CD4-positive, alpha-beta T cell (primary cell): ENCODE measurements at places on chromosomes 3 and 15. TPM values are rescaled to one million over a fixed set of nuclear protein-coding genes. Genes with fewer than 3 reads are reported as not detected.

GRCh38 chr3:144501467-144501866, 529.8 kb downstream of the DIPK2A start:
- H3K36me3 ChIP-seq = no peaks in the 10 kb centered on the region
- no peak overlapping the region for H3K4me3 ChIP-seq
- H3K4me1 ChIP-seq = no peaks in the 10 kb centered on the region

GRCh38 chr15:68792901-68793766, 27.6 kb downstream of the ANP32A start:
- H3K4me1 ChIP-seq = peaks cover 97% of the 10 kb centered on the region
- H3K27me3 ChIP-seq = no peaks in the 10 kb centered on the region
- H3K36me3 ChIP-seq = peaks cover 15% of the 10 kb centered on the region
- H3K4me3 ChIP-seq = no peak overlapping the region

SNTN gene
- not detected for total RNA-seq

DNA sequence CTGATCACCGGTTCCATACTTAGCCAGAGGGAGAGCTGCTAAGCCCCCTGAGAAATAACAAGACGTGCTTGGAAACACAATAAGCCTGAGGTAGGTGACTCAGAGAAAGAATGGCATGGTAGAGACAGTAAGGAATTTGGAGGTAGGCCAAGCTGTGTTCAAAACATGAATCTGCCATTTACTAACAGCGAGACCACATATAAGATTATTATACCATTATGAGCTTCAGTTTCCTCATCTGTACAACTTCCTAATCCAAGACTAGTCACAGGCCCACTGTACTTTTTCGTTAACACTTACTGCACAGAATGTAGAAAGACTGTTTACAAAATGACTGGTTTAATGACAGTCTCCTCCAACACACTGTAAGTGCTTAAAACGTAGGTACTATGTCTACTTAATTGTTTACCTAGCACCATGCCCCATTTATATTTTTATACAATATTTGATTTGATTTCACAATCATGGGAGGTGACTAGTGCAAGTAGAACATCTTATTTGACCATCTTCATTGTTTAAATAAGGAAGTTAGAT, 25.7 kb downstream of the ATOSA start:
- H3K27ac ChIP-seq = no peak overlapping the region
- no peak for DNase-seq
- H3K27me3 ChIP-seq = no peaks in the 10 kb centered on the region
- H3K4me3 ChIP-seq = no peak overlapping the region
- H3K4me1 ChIP-seq = no peaks in the 10 kb centered on the region

DNA sequence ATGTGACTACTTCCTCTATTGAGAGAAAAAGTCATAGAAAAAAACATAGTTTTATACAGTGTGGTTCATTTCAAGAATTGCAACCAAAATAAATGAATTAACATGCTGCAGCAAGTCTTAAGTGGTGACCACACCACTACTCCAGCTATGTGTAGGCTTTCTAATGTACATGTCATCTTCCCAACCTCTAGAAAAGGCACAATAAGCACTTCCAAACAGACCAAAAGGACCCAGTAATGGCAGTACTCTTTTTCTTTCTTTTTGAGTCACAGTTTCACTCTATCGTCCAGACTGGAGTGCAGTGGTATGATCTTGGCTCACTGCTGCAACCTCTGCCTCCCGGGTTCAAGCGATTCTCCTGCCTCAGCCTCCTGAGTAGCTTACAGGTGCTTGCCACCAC, 219.3 kb upstream of the KBTBD8 start:
- DNase-seq = no peak
- no peak overlapping the region for H3K4me3 ChIP-seq
- H3K36me3 ChIP-seq = no peaks in the 10 kb centered on the region
- H3K27ac ChIP-seq = no peak overlapping the region

CGNL1 gene
- not detected for total RNA-seq

DNA sequence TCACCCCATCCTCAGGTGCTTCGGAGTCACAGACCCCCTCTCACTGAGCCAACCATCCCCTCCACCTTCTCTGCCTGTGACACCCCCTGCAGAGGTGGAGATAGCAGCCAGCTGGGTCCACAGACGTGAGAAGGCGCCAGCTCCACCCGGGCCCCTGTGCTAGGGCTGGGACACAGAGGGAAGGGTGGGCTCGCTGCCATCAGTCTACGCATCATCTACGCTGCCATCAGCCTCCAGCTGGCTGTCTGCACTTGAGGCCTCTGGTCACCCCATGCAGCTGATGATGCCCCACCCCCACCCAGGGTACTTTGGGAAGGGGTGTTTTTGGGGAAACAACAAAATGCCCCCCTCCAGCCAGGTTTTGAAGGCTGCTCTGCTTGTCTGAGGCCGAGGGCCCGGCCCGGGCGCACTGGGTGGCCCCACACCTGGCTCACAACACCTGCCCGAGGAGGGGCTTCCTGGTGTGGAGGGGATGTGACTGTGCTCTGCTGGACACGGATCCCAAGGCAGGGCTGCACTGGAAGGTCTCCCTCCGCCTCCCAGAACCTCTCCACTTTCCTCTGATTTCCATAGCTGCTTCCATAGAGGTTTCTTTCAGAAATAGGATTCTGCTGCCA, 163.4 kb upstream of the IQSEC1 start:
- DNase-seq = no peak
- H3K27ac ChIP-seq = no peak overlapping the region
- H3K27me3 ChIP-seq = no peaks in the 10 kb centered on the region
- H3K36me3 ChIP-seq = no peaks in the 10 kb centered on the region

GRCh38 chr3:170267793-170268192, 45.6 kb downstream of the PRKCI start:
- peaks cover 29% of the 10 kb centered on the region for H3K36me3 ChIP-seq
- DNase-seq = no peak
- H3K4me1 ChIP-seq = no peaks in the 10 kb centered on the region

- H3K27me3 ChIP-seq = peaks cover 10% of the 10 kb centered on the region
Observed at GRCh38 chr3:139328356-139328755, 15.5 kb upstream of the MRPS22 start.

DNA sequence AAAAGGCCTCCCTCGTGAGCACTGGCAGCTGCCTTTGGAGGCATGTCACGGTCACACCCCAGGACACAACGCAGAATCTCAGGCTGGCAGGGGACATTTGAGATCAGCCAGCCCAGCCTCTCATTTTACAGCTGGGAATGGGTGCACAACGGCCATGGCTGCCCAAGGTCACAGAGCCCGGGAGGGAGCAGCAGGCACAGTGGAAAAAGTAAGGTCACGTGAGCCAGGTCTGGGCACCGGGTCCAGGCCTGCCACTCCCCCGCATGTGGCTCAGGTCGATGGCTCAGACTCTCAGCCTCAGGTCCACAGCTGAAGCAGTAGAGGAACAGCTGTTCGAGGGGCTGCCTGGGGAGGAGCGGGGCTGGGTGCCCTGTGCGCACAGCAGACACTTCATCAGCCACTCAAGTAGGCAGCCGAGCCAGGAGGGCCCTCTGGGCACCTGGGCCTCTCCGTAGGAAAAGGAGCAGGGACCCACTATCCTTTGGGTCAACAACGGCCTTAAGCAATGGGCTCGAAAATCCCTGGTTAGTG, 260.6 kb downstream of the GOLGA6L6 start:
- no peak for DNase-seq
- H3K27ac ChIP-seq = no peak overlapping the region
- no peaks in the 10 kb centered on the region for H3K4me1 ChIP-seq
- no peaks in the 10 kb centered on the region for H3K36me3 ChIP-seq
- H3K27me3 ChIP-seq = no peaks in the 10 kb centered on the region
- no peak overlapping the region for H3K4me3 ChIP-seq

DNA sequence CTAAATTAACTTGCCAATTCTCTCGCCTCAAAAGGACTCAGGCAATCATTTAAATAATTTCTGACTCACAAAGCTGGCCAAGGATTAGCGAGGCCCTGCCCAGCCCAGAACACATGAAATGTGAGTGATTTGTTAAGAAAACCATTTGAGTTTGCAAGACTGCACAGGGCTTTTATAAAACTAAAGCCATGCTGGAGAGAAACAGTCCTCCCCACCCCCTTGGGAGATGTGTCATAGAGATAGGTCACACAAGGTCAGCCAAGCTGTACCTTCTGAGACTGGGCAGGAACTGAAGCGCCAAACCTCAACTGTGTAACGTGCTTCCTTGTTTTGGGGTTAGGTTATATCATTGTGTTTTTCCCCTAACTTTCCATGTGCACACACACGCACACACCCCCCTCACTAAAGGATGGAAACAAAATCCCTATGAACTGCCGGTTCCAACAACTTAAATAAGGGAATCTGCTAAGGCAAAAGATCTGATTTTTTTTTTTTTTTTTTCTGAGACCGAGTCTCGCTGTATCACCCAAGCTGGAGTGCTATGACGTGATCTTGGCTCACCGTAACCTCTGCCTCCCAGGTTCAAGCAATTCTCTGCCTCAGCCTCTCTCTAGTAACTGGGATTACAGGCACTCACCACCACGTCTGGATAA, 8.1 kb downstream of the SPATA12 start:
- no peak for DNase-seq
- no peaks in the 10 kb centered on the region for H3K36me3 ChIP-seq
- H3K27ac ChIP-seq = no peak overlapping the region
- H3K4me3 ChIP-seq = no peak overlapping the region
- H3K27me3 ChIP-seq = peaks cover 11% of the 10 kb centered on the region

DNA sequence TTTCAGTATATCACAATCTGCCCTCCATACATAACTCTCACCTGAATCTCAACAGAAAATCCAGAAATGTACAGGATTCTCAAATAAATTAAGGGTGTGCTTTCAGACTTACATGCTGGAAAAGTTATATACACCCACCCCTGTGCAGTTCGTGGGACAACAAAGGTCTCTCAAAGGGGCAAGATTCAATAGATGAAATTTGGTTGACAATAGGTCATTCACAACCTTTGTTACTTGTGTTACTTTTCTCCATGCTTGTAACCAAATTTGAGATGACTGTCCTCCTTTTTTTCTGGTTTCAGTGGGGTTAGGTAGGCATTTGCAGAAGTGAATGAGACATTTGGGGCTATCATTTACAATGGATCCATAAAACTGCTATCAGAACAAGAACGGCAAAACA, 72.7 kb downstream of the SETMAR start:
- H3K4me1 ChIP-seq = no peaks in the 10 kb centered on the region
- DNase-seq = no peak
- no peak overlapping the region for H3K4me3 ChIP-seq
- H3K36me3 ChIP-seq = peaks cover 13% of the 10 kb centered on the region
- no peak overlapping the region for H3K27ac ChIP-seq

- no peak for DNase-seq
- H3K4me1 ChIP-seq = peaks cover 6% of the 10 kb centered on the region
- H3K4me3 ChIP-seq = no peak overlapping the region
Observed at GRCh38 chr15:28961391-28961790, 75.6 kb downstream of the APBA2 start.

DNA sequence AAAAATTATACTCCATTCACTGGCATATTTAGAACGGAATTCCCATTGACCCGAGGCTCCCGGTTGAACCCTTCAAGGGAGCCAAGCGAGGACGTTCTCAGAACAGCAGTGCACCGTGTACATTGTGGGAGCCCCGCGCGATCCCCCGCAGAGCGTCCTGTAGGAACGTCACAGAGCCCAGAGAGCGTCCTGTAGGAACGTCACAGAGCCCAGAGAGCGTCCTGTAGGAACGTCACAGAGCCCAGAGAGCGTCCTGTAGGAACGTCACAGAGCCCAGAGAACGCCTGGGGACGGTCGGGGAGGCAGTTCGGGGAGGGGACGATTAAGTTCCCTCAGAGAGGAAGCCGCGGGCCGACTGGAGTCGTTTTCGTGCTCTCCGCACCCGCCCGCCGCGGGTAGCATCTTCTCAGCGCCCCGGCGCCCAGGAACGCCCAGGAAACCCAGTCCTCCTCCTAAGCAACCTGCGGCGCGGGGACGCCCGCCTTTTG, 506 bp upstream of the ATP1B3 start:
- peaks cover 11% of the 10 kb centered on the region for H3K4me1 ChIP-seq
- no peaks in the 10 kb centered on the region for H3K36me3 ChIP-seq
- H3K27me3 ChIP-seq = no peaks in the 10 kb centered on the region
- H3K4me3 ChIP-seq = peak overlapping the region; percentile 83

DNA sequence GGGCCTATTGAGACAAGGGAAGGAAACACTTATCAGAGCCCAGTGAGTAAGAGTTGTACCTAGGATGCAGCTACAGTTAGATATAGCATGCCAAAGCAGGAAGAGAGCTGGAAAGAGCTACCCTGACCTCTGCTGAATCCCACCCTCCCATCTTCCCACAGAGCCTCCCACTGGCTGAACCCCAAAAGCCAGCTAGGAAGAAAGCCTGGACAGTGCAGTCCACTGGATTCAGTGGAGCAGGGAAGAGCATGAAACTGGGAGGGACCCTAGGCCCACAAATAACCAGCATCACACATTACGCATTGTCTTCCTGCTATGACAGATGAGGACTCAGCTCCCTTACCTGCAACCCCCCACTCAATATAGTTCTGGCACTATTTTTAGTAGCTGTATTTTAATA, 81.5 kb upstream of the AKAP13 start:
- no peaks in the 10 kb centered on the region for H3K27me3 ChIP-seq
- DNase-seq = no peak
- H3K4me1 ChIP-seq = peaks cover 6% of the 10 kb centered on the region
- H3K36me3 ChIP-seq = no peaks in the 10 kb centered on the region
- H3K4me3 ChIP-seq = no peak overlapping the region

MESP2 gene
- total RNA-seq = not detected

DNA sequence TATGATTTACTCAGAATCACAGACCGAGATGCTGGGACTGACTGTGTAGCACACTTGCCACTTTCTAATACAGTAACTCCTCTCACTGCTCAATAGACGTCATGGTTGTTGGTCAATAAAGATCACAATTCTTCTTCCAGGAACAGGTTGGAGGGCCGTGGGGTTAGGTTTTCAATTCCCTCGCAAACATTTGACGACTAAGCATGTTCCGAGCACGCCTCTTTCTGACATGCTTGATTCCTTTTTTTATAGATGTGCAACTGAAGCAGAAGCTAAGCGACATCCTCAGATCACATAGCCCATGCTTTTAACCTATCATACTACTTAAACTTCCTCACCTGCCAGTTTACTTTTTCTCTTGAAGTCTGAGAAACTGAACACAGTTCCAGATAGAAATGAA, 61.0 kb downstream of the GRM7 start:
- DNase-seq = no peak
- no peaks in the 10 kb centered on the region for H3K36me3 ChIP-seq
- no peak overlapping the region for H3K27ac ChIP-seq
- H3K4me3 ChIP-seq = no peak overlapping the region
- H3K4me1 ChIP-seq = no peaks in the 10 kb centered on the region

MST1R gene
- 0.89 TPM for total RNA-seq

DNA sequence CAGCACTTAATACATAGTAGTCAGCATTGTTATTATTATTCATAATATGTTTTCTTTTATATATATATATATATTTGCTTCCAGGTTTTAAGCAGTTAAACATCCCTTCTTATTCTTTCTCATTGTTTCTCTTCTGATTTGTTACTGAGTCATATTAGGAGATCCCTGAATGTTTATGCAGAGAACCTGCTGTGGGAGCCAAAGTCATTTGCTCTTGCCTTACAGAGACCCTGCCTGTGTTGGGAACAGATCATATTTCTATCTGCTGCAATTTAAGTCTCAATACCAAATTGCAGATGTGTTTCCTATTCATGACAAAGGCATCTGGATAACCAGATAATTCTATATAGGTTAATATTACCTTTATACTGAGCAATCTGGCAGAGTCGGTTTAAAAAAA, 323.0 kb upstream of the UMPS start:
- H3K27ac ChIP-seq = no peak overlapping the region
- no peak for DNase-seq
- no peaks in the 10 kb centered on the region for H3K27me3 ChIP-seq

GRCh38 chr15:26562336-26562735, 210.5 kb downstream of the GABRB3 start:
- no peak for DNase-seq
- H3K36me3 ChIP-seq = no peaks in the 10 kb centered on the region
- H3K4me3 ChIP-seq = no peak overlapping the region
- no peaks in the 10 kb centered on the region for H3K27me3 ChIP-seq
- no peak overlapping the region for H3K27ac ChIP-seq
